GM20000 (cell line): ENCODE measurements at places on chromosomes 12 and 14.

DNA sequence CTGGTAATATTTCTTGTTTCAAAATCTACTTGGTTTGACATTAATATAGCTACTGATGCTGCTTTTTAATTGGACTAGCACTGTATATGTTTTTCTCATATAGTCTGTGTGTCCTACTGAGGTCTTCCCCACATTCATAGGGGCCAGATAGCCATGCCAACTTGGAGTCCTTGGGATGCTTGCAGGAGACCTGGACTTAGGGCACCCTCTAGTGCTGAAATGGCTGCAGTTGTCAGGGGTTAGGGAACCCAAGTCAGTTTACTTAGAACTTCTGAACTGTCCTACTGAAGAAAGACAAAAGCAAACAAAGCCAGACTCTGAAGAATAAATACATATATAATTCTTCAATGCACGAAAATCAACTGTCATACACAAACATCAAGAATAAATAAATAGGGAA is 279.9 kb upstream of the SYT1 start:
- DNase-seq, result no peak

DNA sequence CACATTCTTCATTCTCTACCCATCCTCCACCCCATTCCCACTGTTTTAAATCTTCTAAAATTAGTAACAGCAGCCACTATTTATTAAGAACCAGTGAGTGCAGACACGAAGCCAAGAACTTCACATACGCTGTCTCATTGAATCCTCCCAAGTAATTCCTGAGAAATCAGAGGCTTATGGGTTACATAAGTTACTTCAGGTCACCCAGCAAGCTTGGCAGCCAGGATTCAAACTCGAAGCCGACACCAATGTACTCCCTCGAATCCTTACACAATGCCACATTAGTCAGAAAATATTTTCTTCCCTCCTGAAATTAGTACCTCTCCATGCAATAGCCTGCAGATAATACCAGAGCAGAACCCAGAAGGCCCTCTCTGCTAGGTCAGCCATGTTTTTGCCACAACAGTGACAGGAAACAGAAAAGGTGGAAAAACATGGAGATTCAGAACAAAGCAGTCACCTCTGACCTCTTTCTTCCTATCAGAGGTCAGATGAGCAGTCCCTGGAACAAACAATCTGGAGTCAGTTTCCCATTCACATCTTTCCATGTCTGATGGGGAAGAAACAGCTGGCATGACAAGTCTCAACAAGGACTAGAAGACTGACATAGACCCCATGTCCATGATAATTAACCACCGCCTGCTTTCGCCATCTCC is 16.4 kb downstream of the NID2 start:
- no peak for DNase-seq

- no peak for DNase-seq
Observed at GRCh38 chr12:107549651-107550480, 135.7 kb upstream of the PWP1 start.

DNA sequence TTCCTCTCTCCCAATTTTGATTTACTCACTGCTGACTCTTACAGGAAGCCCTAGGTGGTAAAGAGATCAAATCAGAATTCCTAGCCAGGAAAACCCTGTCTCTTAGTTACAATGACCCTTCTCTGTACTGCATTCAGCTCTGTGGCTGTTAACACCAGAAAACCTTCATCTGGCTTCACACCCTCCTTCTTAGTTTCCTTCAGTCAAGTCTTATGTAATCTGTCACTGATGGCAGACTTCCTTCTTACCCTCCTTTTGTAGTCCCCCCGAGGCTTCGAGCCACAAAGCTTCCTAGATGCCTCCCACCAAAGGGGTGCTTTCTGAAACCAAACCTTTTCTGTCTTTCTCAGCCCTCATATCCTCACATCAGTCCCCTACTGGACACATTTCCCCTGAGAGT is 16.5 kb downstream of the NGDN start:
- no peak for DNase-seq

DNA sequence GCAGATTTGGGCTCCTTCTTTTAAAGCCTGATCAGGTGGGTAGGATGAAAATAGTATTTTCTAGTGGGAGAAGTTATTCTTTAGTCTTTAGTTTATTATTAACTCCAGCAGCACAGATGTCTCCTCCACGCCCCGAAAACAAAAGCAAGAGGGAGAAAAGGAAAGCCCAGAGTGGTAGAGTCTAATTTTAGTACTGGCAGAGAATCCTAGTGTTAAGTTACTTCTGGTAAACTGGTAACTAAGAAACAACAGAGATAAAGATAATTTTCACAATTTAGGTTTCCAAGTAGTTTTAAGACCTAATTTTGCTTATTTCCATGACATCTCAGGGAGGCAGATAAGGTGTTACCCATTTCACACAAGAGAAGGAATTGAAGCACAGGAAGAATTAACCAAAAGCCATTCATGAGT is 16.3 kb downstream of the ATP5MC2 start:
- no peak for DNase-seq

DNA sequence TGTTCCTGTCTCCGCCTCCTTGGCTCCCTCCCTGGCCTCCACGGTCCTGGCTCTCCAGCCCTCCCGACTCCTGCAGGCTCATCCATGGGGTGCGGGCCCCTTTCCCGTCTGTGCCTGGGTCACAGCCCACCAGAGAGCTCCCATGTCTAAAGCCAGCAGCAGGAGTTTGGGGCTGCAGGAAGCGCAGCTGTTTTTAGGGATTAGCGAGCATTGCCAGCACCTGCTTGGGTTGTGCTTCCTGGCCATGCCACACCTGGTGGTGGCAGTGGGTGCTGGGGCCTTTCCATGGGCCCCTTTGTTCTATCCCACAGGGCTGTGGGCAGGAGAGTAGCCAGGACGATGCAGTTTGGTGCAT is 64.7 kb downstream of the KIF26A start:
- DNase-seq, result no peak

DNA sequence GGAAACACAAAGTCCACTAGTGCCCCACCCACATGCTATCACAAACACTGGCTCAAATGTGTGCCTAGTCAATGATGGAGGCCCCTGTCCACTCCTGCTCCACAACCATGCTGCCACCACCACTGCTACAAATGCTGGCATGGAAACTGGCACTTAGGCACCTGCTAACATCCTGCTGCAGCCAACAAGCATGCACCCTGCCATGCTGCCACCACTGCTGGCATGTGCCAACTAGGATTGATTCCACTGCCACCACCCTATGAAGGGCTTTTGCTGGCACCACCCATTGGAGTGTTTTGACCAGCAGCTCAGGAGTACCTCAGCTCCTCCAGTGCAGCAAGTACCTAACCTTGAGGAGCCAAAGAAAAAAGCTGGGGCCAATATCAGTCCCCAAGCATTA is 236.6 kb downstream of the CCDC59 start:
- no peak for DNase-seq

DNA sequence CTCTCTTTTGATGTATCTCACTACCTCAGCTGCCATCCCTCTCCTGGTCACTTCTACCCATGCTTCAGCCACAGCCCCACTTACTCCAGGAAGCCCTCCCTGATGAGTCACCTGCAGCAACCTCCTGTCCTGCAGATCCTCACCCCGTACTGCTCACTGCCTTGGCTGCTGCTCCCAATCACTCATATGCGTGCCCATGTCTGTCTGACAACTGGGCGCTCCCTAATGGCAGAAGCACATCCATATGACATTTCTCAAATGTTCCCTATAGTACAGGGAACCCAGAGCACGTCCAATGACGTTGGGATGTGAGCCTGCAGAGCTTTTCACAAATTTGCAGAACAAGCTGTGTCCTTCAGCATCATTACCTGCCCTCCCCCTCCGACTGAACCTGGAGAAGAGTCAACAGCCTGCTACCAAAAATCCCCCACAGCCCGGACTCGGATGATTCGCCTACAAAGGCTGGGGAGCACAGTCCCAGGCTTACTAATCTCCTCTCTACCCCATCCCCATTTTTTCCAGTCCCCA is 90.0 kb downstream of the SINHCAF start:
- no peak for DNase-seq

GRCh38 chr12:113242560-113242959 is 21.3 kb downstream of the TPCN1 start:
- no peak for DNase-seq

GRCh38 chr12:50203691-50204090 is 36.5 kb upstream of the CERS5 start:
- no peak for DNase-seq

GRCh38 chr12:34397591-34398365 is 375.5 kb downstream of the ALG10 start:
- peak; percentile 0 for DNase-seq

DNA sequence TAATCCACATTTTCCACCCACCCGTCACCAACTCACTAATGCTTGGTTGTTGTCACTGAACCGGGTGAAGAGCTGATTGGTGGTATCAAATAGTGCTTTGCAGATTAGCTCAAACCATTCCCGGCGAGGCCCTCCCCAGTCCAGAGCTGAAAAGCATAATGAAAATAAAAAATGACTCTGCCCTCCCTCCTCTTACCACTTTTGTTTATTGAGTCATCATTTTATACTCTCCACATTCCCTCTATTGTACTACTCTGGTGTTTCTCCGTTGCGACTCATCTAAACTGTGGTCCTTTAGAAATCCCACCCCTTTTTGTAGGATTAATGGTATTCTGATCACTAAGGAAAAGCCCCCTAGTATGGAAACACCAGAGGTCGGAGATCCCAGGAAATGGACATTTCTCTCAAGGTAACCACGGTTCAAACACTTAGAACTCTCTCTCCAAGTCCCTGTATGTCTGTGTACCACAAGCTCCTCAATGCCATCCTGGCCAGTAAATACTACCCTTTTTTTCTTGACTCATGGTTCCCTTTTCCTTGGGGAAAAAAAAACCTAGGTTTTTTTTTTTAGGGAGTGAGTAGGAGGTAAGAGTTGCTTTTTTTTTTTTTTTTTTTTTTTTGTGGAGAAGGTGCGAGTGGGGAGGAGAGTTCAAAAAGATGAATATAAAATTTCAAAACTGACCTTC is 42.0 kb downstream of the AREL1 start:
- DNase-seq, result no peak

- no peak for DNase-seq
Observed at GRCh38 chr14:53458368-53458814, 305.3 kb upstream of the DDHD1 start.

DNA sequence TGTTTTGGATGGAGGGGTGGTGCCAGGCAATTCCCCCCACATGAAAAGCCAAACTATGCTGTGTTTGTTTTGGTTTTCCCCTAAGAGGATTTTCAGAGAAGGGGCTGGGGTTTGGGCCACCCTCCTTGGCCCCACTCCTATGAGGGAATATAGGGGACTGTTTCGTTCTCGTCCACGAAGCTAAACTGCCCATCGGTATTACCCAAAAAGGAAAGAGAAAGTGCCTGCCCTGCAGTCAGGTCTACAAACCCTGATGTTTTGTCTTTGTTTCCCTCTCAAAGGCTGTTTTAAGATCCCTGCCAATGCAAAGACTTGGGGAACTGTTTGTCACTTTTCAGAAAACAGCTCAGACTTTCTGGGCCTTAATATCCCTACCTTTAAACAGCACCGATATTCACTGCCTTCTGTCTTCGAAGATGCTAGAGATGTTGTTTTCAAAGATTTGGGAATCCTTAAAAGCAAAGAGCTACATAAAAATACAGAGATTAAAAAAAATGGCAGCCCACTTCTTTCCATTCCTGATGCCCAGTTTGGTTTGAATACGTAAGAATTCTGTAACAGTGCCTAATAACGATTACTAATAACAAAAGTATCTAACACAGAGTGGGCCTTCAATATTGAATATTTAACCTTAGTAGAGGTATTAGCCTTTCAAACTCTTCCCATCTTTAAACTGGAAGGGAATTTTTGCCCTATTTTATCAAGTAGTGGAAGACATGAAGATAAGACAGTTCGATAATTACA is 518.4 kb downstream of the MED13L start:
- no peak for DNase-seq

DNA sequence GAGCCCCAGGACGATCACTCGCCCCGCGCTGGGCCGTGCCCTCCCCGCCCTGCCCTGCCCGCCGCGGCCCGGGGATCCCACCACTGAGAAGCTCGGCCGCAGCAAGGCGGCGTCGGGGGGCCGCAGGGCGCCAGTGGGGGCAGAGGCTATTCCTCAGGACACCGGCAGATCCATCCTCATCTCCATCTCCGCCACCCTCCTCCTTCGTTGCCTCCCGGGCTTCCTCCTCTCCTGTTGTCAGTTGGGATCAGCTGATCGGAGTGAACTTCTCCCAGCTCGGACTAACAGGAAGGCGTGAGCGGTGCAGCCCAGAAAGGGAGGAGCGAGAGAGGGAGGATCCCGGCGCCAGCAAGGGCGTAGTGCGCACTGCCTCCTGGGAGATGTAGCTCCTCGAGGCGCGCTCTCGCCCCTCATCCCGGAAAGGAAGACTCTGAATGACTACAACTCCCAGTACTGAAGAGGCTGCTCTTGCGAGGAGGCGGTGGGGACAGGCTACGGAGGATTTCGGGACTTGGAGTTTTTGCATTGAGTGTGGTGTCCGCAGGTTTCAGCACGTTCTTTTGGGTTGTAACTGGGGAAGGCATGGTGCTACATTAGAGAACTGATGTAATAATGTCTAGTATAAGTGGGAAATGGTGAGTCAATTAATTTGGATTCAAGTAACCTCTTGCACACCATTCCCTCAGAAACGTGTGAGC is at the start of gene ZFYVE1:
TSS of gene ZFYVE1 (minus strand) at position 262 of the 698 bp plus-strand sequence. CDS start 2,598 bp downstream, outside the sequence.
- peak; percentile 95 for DNase-seq

GRCh38 chr12:130435826-130436225 is 98.1 kb downstream of the PIWIL1 start:
- DNase-seq, result no peak

- no peak for DNase-seq
Observed at GRCh38 chr12:126588586-126589249, 1523.5 kb downstream of the AACS start.

DNA sequence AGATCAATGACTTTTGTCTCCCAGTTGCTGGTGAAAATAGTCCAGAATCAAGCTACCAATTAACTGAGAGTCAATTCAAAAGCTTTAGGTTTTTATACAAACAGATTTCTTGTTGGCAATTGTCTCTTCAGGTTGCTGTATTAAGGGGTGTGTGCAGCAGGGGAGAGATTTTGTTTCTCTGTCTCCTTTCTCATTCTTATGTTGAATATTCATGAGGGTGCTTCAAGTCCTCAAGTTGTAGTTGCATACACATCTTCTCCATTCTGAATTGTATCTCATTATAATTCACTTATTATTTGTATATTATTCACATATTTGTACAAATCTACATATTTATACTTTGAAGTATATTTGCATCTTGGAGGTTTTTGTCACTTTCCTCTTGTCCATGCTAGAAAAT is 126.7 kb upstream of the PTPRQ start:
- DNase-seq, result no peak

GRCh38 chr14:65421201-65421981 is 8.9 kb downstream of the FUT8 start:
- no peak for DNase-seq

GRCh38 chr12:112239020-112239419 is 113.7 kb downstream of the TRAFD1 start:
- DNase-seq, result no peak

GRCh38 chr14:85129921-85130320 is 400.0 kb upstream of the FLRT2 start:
- no peak for DNase-seq
